ENCODE measurements at places on chromosomes 16 and 17.

- no peak for DNase-seq
Measured at GRCh38 chr17:17180141-17180603, 26.0 kb downstream of the PLD6 start.

- no peak for DNase-seq
Measured at GRCh38 chr16:87465306-87465705, 27.5 kb downstream of the ZCCHC14 start.

DNA sequence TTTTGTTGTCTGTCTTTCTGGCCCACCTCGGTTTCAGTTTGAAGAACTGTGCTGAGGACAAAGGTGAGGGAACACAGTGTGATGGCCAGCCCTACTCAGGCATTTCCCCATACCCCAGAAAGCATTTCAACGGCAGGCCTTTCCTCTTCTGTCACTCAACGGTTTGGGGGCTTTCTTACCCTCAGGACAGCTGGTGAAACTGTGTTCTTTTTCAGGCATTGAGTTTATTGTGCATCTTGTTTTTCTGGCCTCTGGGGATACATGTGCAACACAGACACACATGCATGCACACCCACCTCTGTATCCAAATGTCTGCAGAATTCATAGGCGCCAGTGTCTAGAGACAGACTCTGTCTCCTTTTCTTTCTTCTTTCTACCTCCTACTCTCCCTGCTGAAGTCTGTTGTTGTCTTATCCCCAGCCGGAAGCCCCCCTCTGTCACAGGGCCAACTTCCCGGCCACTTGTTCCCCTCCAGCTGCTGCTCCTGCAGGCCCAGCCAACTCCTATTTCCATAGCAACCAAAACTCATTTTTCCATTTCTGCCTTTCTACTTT is 17.0 kb downstream of the CHD9 start:
- DNase-seq = no peak

GRCh38 chr16:11140098-11140375 is 116.0 kb downstream of the SOCS1 start:
- DNase-seq = no peak

- DNase-seq = no peak
Measured at GRCh38 chr16:55042556-55043432, 112.1 kb downstream of the IRX5 start.

- DNase-seq = no peak
Measured at GRCh38 chr17:27818401-27819105, 18.2 kb upstream of the NOS2 start.

- DNase-seq = no peak
Measured at GRCh38 chr17:76333673-76334505, 19.8 kb downstream of the PRPSAP1 start.

DNA sequence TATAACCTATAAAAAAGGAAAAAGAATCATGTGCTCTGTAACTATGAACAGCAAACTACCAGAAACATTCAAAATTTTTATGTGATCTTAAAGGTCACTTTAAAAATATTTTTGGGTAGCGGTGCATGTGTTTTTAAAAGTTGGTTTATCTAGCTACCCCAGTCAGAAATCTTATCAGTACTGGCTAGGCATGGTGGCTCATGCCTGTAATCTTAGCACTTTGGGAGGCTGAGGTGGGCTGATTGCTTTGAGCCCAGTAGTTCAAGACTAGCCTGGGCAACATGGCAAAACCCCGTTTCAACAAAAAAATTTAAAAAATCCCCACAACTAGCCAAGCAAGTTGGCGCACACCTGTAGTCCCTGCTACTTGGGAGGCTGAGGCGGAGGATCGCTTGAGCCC is 3.7 kb downstream of the CAPNS2 start:
- no peak for DNase-seq
